ENCODE measurements at places on chromosomes 7 and 10.

DNA sequence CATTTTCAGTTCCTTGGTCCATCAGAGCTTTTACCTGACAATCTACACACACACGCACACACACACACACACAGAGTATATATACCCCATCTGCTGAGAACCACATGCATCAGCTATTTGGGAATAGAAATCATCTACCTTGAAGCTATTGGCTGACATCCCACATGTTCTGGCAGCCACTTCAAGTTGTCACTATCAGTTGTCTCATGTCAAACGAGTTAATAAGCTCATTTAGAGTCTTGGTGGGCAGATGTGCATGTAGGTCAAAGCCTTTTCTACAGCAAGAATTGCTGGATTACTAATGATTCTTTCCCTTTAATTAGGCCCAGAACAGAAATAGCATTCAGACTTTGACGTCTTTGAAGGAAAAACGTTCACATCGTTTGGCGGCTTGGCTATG is 36.8 kb downstream of the COL28A1 start:
- DNase-seq, result no peak

DNA sequence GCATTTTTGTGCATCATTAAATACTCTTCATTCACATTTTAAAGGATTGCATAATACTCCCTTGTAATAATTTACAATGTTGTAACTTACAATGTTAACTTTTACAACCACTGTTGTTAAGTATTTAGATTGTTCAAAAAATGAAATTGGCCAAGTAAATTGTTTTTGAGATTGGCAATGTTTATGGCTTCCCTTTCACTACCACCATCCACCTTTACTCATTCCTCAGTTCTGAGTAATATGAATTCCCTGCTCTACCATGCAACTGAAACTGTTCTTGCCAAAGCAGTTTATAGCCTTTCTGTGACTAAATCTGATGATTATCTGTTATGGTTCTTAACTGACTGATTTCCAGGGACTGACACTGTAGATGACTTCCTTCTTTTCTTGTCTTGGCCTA is 80.5 kb upstream of the TMEM106B start:
- no peak for DNase-seq

- DNase-seq, result no peak
Measured at GRCh38 chr10:10007957-10008356, 1009.7 kb upstream of the CELF2 start.

DNA sequence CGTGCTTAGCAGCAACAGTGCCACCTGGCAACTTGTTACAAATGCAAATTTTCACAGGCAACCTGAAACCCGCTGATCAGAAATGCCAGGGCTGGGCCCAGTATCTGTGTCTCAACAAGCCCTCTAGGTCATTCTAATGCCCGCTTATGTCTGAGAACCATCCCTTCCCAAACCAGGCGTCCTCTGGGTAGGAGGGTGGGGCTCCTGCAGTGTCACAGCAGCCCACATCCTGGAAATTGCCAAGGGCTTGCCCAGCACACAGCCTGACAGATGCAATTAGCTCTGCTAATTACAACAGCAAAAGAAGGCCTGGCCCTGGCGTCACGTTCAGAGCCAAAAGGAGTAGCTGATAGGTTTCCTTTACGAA is 15.9 kb downstream of the ITPRIP start:
- no peak for DNase-seq

GRCh38 chr7:22487978-22488642 is 11.9 kb downstream of the STEAP1B start:
- no peak for DNase-seq

- no peak for DNase-seq
Measured at GRCh38 chr7:133265821-133266220, 12.9 kb downstream of the EXOC4 start.

- no peak for DNase-seq
Measured at GRCh38 chr7:40477094-40477493, 342.3 kb downstream of the SUGCT start.

DNA sequence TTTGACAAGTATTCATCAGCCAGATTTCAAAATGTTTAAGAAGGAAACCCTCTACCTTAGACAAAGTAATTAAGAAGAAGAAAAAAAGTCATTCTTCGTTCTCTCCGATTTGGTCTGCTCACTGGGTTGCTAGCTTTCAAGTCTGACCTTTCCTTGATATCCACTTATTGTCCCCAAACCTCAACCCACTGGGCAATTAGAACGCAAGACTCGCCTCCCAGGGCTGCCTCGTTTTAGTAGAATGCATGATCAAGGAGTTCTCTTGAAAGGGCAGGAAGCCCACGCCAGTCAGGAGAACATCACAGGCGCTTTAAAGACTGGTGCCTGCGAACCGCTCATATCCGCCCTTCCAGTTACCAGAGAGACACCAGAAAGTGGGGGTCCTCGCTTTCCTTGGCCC is 637.7 kb downstream of the PARD3 start:
- DNase-seq, result no peak

- no peak for DNase-seq
Measured at GRCh38 chr7:75884476-75884875, 5.6 kb downstream of the RHBDD2 start.

- DNase-seq, result no peak
Measured at GRCh38 chr10:11242443-11243387, 225.0 kb downstream of the CELF2 start.

- DNase-seq, result no peak
Measured at GRCh38 chr7:27897001-27897400, 157.0 kb downstream of the TAX1BP1 start.

GRCh38 chr7:37476428-37476827 is 27.8 kb upstream of the ELMO1 start:
- no peak for DNase-seq

- DNase-seq, result no peak
Measured at GRCh38 chr10:21318540-21319167, 206.8 kb downstream of the SKIDA1 start.

- no peak for DNase-seq
Measured at GRCh38 chr10:108782411-108782810, 1140.9 kb downstream of the XPNPEP1 start.

GRCh38 chr7:1852517-1853430 is 182.7 kb downstream of the ELFN1 start:
- no peak for DNase-seq

DNA sequence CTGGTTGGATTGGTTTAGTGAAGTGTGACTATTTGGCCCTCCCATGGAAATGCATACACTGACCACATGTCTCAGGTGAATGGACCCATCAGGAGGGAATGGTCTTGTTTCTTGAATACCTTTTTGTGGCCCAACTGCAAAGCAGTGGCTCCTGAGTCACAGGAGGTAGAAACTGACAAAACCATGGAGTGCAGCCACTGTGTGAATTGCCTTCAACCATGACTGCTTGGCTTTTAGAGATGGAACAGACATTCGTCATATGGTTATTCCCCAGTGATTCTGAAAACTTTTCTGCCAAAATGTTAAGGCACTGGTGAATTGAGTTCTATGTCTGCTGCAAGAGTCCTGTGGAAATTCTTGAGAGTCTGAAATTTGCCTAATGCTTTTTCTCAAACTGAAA is 64.7 kb downstream of the CDK14 start:
- no peak for DNase-seq

DNA sequence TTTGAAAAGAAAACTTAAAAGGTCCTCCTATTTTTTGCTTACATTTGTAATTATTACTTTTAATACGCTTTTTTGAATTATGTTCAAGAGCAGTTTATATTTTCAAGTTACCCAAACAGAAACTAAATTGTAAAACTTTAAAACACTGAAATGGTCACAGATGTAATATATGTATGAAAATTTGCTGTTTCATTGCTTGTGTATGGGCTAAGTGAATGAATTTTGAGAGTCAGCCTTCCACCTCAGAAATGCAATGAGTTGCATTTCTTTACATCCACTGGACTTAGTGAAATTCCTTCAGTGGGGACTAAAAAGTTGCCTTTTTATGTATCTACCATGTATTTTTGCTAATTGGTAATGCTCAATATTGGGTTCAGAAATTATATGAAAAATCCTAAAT is 1.6 kb downstream of the VPS26A start:
- no peak for DNase-seq

DNA sequence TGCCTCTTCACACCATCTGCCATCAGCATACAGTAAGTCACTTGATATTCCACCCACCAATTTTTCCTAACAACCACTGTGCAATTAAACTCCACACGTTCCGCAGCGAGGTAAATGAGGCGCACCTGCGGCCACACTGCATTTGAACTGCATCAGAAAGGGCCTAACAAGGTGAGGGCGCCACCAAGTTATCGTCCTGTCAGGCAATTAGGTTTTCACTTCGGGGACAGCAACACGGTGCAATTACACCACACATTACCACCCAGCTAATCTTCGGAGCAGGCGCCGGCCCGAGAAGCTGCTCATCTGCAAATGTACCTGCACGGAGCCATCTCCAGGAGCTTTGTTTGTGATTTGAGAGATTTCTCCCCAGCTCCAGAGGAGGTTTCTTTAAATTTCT is 84.4 kb downstream of the EBF3 start:
- no peak for DNase-seq

DNA sequence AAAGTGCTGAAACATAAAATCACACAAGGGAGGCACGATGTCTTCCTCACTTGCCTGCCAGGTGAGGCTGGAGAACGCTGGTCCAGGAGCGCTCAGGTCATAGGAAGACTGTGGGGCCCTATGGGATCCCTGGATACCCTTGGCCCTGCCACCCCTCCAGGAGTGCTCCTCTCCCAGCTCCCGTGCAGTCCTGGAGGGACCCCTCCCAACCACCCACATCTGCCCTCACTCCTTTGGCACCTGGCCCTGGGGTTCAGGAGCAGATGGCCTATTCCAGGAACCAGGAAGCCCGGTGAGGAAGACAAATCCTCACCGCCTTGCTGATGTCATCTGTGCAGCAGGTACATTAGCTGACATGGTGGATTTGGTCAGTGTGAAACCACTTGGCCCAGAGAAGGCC is 3.7 kb upstream of the CXCL12 start:
- DNase-seq, result no peak

- DNase-seq, result no peak
Measured at GRCh38 chr7:69622960-69623359, 24.7 kb downstream of the AUTS2 start.

DNA sequence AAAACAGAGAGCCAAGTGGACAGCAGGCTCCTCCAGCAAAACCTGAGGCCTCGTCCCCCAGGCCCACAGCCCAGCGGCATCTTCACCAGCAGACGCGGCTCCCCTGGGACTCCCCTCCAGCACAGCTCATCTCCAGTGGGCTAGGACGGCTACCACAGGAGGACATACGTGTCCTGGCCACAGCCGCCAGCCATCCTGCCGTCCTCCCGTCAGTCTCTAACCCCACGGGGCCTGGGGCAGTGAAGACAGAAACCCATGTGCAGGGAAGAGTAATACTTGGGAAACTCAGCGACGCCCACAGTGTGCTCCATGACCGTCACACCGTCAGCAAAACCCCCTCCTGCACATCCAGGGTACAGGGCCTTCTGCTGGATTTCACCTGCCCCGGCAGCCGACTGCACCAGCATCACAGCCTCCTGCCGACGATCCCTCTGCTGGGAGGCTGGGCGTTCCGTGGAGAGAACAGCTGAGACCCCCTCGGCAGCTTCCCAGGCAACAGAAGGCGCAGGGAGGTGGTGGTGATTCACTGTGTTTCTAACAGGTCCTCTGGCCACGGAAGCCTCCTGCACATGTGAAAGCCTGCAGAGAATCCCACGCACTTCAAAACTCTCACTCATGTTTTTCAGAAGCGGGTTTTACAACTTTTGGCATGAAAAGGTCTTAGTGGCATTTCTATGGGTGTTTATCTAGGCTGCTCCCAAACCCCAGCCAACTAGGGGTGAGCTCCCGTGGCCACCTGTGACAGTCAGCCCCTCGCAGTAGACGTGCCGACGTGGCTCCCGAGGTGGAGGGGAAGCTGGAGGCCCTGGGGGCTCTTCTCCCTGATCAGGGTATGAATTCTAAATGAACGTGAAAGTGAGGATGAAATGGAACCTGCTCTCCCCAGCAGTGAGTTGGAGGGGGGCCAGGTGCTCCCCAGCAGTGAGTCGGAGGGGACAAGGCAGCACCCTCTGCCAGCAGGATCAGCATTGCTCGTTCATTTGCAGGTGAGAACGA is 513.5 kb downstream of the PTPRN2 start:
- no peak for DNase-seq

DNA sequence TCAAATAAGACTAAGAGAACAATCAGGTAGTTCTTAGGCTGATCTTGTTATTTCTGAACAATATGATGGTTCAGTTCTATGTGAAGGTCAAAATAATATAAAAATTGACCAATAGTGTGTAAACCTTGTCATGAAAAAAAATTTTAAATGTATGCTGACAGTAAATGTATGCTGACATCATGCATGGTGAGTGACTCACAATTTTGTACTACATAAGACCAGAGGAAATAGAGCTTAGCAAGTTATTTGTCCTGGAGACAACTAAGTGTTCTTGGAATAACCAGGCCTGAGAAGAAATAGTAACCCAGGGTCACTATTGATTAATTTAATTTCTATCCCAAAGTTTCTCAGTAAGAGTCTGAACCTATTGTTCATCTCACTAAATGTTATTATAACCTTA is 182.2 kb upstream of the PCDH15 start:
- DNase-seq, result no peak

- no peak for DNase-seq
Measured at GRCh38 chr10:60167050-60167449, 222.6 kb downstream of the ANK3 start.
